ENCODE measurements at places on chromosomes 5 and 9.

DNA sequence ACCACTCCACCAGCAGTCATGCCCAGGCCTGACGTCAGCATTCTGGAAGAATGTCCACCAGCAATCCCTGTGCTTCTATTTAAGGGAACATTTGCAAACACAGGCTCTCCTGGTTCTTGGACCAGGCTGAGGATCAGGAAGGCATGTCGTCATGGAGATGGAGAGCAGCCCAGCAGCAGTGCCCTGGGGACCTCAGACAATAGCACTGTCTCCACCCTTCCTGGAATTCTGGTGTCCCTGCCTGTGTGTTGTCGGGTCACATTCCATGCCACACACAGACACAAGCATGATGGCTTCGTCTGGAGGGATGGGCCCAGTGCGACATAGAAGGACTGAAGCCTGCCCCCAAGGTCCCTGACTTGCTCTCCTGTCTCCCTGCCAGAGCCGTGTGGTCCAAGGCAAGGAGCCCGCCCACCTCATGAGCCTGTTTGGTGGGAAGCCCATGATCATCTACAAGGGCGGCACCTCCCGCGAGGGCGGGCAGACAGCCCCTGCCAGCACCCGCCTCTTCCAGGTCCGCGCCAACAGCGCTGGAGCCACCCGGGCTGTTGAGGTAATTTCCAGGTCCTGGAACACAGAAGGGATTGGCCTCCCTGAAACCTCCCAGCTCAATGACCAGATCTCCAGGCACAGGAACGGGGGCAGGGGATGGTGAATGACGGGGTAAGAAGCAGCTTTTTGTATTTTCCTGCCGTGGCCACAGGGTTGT is 43.8 kb downstream of the STOM start:
- no peak for DNase-seq

GRCh38 chr5:122649080-122649479 is 125.8 kb upstream of the SNX2 start:
- DNase-seq: no peak

DNA sequence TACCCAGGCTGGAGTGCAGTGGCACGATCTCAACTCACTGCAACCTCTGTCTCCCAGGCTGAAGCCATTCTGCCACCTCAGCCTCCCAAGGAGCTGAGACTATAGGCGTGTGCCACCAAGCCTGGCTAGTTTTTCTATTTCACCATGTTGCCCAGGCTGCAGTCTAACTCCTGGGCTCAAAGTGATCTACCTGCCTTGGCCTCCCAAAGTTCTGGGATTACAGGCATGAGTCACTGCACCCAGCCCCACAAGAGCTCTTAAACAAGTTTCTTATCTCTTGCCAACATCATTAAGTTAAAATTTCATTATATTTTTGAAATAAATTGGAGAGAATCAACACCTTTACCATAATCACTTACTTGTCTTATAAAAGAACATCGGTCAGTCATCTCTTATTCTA is 280.3 kb downstream of the ARHGEF28 start:
- no peak for DNase-seq

DNA sequence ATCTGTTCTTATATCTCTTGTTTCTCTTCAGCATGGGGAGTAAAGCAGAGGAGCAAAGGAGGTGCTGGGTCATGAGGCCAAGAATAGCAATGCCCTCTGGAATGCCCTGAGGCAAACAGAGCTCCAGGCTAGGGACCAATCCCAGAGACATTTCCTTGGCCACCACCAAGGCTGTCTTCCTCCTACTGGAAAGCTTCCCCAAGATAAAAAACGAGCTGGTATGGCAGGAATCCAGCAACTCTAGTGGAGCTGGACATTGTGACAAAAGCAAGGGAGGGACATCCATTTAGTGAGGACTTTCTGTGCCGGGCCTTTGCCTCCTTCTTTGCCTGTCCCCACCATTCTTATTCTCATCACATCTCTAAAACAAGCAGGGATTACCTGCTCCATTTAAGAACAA is 161.6 kb downstream of the ASTN2 start:
- no peak for DNase-seq

GRCh38 chr9:764105-764524 is 77.4 kb upstream of the DMRT1 start:
- DNase-seq: no peak

- DNase-seq: no peak
Observed at GRCh38 chr5:41115281-41115680, 44.1 kb upstream of the MROH2B start.

DNA sequence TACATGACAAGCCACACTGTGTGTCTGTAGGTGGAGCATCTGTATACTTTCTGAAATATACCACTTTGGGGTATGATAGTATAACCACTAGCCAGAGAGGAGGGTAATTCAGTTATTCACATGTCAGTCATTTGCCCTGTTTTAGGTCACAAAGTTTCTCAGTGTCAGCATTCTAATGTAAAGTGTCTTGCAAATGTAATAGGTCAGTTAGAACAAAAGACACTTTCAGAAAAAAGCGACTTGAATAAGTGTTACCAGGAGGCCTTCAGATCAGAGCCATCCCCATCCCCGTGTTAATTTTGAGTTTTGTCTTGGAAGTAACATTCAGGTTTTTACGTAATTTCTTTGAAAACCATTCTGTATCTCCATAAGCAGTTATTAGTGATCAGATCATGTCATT is 33.7 kb downstream of the TTC1 start:
- no peak for DNase-seq

DNA sequence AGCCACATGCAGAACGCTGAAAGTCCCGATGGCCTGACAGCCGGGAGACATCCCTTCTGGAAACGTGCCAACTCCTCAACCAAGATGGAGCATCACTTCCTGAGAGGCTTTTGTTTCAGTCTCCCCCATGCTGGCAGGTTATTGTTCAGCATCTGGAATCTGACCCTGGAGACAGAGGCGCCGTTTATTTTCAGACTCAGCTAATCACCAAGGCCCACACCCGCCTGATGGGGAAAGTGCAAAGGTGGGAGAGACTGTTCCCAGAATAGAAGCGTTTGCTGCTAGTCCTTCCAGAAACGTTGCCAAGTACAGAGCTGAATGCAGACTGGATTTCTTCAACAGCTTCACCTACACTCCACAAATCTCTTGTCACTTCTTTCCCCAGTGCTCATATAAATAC is 41.8 kb upstream of the S1PR3 start:
- DNase-seq: no peak

- DNase-seq: peak; percentile 99
Observed at GRCh38 chr5:73565139-73565968, at the start of the genes ANKRA2 and UTP15. ANKRA2 (minus strand) TSS chr5:73565639; CDS start chr5:73562881, 2,758 bp downstream. UTP15 (plus strand) TSS chr5:73565743; CDS start chr5:73567345, 1,602 bp downstream.

DNA sequence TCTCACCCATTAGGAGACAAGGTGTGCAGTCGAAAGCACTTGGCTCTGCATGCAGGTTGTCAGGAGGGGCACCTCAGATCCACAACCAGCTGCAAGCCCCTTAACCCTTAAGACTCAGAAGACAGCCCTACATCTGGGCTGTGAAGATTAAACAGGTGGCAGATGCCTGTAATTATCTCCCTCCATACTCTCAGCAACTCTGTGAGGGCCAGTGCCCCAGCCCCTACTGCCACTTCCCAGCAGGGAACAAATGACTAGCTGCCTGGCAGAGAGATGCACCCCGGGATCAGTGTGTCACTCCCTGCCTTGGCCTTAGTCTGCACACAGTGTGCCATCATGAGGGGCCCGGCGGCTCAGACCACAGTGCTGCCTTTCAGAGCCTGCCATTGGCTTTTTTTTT is 42.0 kb downstream of the CRB2 start:
- no peak for DNase-seq

DNA sequence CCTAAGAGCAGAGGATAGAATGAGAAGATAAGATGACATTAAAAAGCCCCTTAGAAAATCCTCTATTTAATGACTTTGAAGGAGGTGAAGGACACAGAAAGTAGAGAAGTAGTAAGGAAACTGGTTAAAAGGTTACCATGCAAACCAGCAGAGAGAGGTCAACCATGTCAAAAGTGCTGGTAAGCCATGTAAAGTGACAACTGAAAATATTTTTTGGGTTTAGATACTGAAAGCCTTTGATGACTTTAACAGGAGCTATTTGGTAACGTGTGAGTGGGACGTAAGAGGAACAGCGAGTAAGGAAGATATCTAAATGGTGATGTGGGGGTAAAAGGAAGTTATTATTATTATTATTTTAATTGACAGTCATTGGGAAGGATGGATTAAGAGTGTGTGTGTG is 56.9 kb downstream of the MACIR start:
- DNase-seq: no peak

DNA sequence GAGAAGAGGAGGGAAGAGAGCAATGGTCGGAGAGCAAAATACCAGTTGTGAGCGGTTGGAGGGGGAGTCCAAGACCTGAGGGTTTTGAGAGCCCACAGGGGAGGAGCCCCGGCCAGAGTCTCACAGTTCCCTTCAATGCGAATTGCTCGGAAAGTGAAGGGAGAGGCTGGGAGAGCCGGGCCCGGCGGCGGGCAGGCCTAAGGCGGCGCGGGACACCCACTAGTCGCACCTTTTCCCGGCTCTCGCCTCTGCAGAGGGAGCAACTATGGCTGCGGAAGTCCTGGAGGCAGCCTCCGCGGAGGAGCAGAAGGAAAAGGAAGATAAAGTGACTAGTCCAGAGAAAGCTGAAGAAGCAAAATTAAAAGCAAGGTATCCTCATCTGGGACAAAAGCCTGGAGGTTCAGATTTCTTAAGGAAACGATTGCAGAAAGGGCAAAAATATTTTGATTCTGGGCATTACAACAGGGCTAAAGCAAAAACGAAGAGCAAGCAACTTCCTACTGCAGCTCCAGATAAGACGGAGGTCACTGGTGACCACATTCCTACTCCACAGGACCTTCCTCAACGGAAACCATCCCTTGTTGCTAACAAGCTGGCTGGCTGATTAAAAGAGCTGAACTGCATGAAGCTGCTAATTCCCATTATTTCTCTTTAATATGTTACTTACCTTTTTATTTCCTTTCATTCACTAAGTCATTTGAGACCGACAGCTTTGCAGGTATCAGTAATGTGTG is 6.5 kb upstream of the BTNL3 start:
- no peak for DNase-seq

DNA sequence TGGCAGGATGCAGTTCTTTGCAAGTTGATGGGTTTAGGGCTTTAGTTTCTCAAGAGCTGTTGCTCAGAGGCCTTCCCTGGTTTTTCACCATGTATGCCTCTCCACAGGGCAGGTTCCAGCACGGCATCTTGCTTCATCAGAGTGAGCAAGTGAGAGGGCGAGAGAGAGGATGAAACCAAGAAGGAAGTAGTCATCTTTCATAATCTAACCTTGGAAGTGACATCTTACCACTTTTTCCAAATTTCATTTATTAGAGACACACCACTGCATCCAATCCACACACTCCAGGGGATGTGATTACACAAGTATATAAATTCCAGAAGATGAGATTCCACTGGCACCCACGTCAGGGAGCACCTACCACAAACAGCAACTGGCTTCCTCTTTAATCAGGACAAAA is 294.4 kb downstream of the MARCHF11 start:
- no peak for DNase-seq

DNA sequence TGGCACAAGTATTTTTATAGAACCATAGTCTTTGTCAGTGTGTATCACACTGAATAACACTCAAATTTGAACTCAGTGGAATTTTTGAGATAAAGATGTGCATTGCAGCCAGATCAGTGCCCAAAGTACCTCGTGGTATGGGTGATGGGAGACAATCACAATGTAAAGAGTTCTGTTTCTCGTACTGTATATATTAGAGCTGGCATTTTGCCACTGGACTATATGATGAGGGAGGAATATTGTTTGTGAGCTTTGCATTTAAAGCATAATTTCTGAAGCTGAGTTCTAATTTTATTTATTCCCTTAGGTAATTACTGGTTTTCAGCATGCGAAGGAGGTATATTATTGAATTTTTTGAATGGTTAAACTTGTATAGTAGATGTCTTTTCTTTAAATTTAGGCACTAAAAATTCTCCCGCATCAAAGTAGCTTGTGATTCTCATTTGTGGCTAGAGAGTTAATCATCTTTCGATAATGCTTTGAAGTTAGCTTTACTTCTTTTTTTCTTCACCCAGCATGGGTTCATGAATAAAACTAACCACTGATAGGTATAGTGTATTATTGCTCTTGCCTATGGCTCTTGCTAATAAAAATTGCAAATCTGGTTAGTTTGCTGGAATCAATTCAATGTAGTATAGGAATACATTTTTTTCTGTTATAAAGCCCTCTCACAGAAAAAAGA is 43.1 kb downstream of the PAM start:
- no peak for DNase-seq

- no peak for DNase-seq
Observed at GRCh38 chr9:14433351-14434157, 119.6 kb upstream of the NFIB start.

GRCh38 chr9:129327552-129328328 is 149.7 kb upstream of the IER5L start:
- DNase-seq: no peak

DNA sequence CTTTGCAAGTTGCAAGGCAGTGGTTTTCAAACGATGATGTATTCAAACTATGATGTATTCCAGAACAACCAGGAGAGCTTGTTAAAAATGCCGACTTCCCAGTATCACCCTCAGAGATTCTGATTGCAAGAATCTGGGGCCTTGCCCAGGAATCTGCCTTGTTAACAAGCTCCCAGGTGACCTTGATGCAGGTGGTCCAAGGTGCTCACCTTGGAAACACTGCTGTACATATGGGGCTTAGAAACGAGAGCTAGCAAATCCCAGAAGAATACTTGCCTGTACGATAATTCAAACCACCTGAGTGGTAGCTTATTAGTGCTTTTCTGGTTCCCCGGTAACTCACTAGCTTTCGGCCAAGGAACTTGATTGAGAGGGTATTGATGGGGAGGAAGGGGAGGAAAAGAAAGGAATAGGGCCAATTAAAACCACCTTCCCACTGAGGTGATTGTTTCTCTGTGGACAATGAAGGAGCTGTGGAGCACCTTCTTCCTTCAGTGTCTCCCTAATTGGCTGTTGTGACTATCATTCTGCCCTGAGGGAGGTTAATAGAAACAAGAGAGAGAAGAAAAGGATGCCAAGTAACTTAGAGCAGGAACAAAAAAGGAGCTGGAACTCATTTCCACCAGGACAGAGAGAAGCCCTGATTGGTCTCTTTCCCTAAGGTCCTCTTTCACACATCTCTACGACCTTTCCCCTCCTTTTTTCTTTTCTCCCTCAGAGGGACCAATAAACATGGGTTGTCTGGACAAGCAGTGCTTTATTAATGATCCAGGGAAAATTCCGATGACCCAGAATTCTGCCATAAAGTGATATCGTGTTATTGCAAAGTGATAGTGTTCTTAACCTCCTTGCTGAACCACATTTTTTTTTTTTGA is 218.8 kb downstream of the TMEM167A start:
- DNase-seq: no peak

- no peak for DNase-seq
Observed at GRCh38 chr9:96022445-96023051, 147.1 kb downstream of the ERCC6L2 start.

GRCh38 chr9:93093127-93093876 is 2.7 kb upstream of the CARD19 start:
- DNase-seq: no peak

DNA sequence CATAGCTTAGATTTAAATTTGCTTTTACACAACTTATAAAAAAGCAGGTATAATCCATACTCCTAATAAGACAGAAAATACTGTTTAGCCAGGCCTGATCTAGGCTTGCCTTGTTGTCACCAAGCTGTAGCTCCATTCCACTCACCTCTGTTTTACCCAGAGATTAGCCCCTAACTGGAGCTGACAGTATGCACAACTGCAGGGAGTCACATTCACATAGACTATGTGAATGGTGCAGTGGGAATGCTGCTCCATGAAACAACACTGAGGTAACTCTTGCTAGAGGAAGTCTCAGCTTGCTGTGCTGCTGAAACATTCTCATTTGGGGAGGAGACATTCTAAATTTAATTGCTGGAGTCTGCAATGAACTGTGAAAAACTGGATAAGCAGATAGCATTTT is 209.1 kb downstream of the TMEM232 start:
- no peak for DNase-seq

Measured in CD8-positive, alpha-beta memory T cell (primary cell).